CD4-positive, alpha-beta T cell treated with Interleukin-17A for 4 hours (primary cell): ENCODE measurements at places on chromosomes 12 and 14.

DNA sequence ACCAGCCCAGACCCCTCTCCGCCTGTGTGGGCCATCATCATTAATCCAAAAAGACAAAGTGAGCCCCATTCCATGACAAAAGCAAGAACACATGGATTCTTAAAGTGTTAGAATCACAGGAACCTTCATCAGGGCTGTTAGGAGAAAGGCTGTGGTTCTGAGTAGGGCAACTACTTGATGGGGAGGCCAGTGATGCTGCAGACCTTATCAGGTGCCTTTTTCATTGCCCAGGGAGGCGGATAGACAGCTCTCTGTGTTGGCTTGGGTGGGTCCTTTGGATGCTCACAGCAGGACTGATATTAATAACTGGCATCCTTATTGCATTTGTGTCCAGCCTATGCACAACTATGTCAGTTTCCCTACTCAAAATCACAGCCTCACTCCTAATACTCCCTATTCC is 2.3 kb downstream of the HEBP1 start:
- no peak for DNase-seq

DNA sequence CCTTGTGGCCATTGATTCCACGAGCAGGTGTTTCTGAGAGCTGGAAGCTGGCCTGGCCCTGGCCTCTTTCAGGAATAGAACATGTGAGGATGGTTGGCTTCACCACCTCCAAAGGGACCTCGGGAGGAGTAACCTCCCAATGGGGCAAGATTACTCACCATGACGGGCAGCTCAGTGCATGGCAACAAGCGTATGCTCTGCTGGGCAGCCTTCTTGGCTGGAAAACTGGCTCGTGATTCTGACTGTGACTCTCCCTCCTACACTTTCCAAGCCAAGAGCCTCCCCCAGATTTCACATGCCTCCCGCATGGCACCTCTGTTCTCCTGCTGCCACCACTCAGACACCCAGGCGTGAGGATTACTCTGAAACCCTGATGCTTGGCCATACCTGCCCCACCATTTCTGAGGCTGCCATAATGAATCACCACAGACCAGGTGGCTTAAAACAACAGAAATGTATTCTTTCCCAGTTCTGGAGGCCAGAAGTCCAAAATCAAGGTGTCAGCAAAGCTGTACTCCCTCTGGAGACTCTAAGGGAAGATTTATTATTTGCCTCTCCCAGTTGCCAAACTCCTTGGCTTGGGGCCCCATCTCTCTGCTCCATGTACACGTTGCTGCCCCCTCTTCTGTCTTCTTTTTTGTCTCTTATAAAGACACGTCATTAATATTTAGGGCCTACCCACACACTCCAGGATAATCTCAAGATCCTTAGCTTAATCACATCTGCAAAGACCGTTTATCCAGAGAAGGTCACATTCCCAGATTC is 215.9 kb downstream of the CHST11 start:
- DNase-seq, result no peak

- DNase-seq, result no peak
Observed at GRCh38 chr12:116263844-116264243, 13.6 kb downstream of the MED13L start.

DNA sequence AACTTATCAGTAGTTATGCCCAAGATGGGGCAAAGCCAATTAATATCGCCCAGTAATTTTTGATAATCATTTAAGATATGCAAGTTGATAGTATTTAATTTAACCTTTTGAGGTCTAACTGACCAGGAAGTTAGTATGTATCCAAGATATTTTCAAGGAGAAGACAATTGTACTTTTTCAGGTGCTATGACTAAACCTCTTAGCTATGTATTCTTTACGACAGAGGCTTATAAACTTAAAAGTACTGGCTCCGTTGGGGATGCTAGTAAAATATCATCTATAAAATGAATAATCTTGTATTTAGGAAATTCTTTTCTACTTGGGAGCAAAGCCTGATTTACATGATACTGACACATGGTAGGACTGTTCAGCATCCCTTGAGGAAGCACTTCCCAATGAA is 40.3 kb downstream of the TMTC3 start:
- no peak for DNase-seq

DNA sequence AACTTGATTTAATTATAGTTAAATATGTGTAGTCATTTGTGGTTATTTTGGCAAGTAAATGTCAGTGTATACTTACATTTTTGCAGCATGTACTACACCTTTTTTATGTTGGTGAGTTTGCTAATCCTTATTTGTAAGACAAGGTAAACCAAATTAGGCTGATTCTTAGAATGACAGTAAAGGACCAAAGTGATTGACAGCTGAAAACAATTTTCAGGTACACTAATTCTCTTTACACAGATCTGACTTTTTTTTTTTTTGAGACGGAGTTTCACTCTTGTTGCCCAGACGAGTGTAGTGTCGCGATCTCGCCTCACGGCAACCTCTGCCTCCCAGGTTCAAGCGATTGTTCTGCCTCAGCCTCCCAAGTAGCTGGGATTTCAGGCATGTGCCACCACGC is 8.4 kb downstream of the SLC25A3 start:
- no peak for DNase-seq

GRCh38 chr14:68603533-68604360 is 189.1 kb downstream of the ZFP36L1 start:
- no peak for DNase-seq

GRCh38 chr12:41924111-41924510 is 220.6 kb downstream of the GXYLT1 start:
- no peak for DNase-seq

GRCh38 chr12:64916411-64917261 is 92.2 kb downstream of the TBC1D30 start:
- DNase-seq, result no peak

GRCh38 chr12:98999559-98999958 is 354.5 kb downstream of the APAF1 start:
- DNase-seq, result no peak

DNA sequence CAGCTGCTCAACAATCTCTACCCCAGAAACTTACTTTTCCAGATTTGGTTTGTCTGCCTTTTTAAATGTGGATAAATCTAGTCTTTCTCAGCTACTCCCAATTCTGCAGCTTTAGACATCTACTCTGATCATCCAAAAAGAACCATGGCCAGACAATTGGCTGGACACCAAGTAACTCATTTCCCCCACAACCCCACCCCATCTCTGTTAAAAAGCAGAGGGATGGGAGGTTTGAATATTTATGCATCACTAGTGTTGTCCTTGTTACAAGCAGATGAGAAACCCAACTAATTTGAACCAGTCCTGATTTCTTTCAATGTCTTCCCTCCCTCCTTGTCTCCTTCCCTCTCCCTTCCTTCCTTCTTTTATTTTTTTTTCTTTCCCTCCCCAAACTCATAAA is 391.9 kb downstream of the GALC start:
- no peak for DNase-seq

DNA sequence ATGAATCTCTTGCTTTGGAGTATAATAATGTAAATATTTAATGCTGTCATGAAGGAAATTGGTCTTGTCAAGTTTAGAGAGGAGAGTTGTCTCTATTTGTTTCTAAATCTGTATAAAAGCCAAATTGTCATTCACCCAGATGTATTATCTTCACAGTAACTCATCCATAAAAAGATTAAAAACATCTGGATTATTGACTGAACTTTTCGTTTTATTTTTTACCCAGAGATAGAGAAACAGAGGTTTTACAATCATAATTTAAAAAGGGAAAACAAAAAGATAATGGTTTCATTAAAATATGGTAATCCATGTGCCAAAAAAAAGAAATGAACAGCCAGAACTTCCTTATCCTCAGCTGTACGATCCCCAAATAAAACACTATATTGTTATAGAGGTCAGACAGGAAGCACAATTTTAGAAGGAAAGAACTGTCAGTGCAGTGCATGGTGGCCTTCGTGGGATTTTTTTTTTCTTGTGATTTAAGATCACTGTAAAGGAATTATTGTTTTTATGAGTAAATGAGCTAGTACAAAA is 125.9 kb downstream of the ACSS3 start:
- DNase-seq, result no peak

- no peak for DNase-seq
Observed at GRCh38 chr12:3216726-3217682, 139.8 kb downstream of the TSPAN9 start.

- DNase-seq, result no peak
Observed at GRCh38 chr14:37143475-37143874, 28.9 kb downstream of the SLC25A21 start.

- DNase-seq, result no peak
Observed at GRCh38 chr14:57771801-57772200, 94.1 kb downstream of the SLC35F4 start.

DNA sequence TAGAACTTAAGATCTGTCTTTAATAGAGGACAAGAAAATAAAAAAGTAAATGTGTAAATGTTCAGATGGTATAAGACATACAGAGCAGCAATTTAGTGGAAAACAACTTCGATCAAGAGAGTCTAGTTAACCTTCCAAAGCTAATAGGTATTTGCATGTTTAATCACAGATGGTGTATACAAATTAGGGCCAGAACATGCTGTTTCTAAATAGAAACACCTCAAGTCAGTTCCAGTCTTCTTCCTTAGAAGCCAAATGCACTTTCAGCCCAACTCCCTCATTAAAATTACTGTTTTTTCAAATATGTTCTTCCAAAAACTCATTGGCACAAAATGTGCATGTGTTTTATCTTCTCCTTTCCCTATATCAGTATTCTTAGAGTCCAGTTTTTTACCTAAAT is 604.4 kb downstream of the SLC6A15 start:
- DNase-seq, result no peak

- peak; percentile 76 for DNase-seq
Observed at GRCh38 chr14:50830044-50830931, 674 bp downstream of the NIN start.

GRCh38 chr12:46268583-46269428 is at the start of gene SLC38A1:
TSS of gene SLC38A1 (minus strand) at chr12:46269043. CDS start at chr12:46239800, 29,243 bp downstream.
- peak; percentile 92 for DNase-seq

- no peak for DNase-seq
Observed at GRCh38 chr12:11877869-11878780, 192.6 kb upstream of the BCL2L14 start.

- peak; percentile 36 for DNase-seq
Observed at GRCh38 chr12:47707905-47708543, 2.2 kb upstream of the RPAP3 start.

DNA sequence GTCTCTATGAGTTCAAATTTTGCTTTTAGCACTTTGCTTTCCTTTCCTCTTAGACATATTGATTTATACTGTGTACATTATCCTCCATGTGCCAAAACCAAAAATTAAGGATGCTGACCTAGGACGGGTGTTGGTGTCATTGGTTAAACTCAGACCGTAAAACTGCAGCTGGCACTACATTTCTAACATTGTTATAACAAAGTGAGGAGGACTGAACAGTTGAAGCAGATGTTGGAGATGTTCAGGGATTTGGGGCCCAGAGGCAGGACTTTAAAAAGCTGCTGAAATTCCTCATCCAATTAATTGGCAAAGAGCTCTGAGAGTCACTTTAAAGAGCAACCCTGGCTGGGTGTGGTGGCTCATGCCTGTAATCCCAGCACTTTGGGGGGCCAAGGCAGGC is 72.4 kb downstream of the TMTC1 start:
- no peak for DNase-seq

- peak; percentile 13 for DNase-seq
Observed at GRCh38 chr14:104341532-104342434, 203.4 kb downstream of the KIF26A start.

GRCh38 chr14:98290596-98290995 is 981.4 kb downstream of the BCL11B start:
- peak; percentile 14 for DNase-seq

DNA sequence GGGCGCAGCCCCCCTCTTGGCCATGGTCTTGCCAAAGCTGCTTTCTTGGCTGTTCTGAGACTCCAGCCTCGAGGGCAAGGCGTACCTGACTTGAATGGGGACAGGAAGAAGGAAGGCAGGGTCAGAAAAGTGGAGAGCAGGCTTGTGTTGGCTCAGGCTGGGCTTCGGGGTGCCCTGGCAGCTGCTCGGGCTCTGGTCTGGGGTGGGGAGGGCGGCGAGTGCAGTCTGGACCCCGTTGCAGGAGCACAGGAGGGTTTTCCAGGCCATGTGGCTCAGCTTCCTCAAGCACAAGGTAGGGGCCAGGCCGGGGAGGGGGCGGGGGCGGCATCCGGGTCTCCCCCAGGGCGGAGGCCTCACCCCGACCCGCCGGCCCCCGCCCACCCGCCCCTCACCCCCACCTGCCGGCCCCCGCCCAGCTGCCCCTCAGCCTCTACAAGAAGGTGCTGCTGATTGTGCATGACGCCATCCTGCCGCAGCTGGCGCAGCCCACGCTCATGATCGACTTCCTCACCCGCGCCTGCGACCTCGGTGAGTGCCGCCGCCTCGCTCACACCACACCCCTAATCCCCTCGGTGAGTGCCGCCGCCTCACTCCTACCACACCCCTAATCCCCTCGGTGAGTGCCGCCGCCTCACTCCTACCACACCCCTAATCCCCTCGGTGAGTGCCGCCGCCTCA is 4.2 kb downstream of the NOC4L start:
- no peak for DNase-seq

DNA sequence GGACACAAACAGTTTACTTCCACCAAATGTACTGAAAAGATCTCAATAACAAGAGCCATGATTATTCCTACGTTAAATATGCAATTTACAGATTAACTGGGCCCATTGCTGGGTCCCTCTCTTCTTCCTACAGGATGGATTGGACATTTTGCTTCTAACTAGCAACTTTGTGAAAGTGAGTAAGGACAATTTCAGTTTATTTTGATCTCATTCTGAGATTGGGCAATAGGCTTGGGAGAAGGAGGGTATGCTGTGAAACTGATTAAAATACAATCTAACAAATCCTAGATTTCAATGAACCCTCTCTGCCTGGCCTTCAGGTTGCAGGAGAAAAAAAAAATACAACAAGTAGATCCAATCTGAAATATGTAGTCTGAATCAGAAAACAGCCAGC is 121.5 kb downstream of the PRKD1 start:
- DNase-seq, result no peak

- DNase-seq, result no peak
Observed at GRCh38 chr14:62694075-62694474, 351.2 kb downstream of the KCNH5 start.

DNA sequence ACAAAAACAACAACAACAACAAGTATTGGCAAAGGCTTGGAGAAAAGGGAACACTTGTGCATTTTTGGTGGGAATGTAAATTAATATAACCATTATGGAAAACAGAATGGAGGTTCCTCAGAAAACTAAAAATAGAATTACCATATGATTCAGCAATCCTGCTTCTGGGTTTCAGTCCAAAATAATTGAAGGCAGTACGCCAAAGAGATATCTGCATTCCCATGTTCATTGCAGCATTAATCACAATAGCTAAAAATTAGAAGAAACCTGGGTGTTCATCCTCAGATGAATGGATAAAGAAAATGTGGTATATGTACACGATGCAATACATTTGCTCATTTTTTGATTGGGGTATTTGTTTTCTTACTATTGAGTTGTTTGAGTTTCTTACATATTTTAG is 813.0 kb downstream of the NRXN3 start:
- DNase-seq, result no peak

GRCh38 chr12:116564080-116564479 is 4.9 kb downstream of the MAP1LC3B2 start:
- DNase-seq, result no peak

DNA sequence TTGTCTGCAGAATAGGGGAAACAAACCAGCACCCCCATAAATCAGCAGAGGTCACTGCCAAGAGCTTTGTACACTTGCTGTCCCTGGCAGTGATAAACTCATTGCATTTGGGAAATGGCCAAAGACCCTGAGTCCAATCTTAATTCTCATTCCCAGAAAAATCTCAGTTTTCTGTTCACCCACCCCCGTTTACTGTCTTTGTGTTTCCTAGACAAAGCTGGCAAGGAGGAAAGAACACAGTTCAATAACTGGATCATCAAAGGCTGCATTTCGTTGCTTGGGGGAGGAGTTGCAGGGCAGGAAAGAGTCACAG is 365.1 kb downstream of the DPF3 start:
- no peak for DNase-seq
